ENCODE measurements at places on chromosomes 5 and 9.

DNA sequence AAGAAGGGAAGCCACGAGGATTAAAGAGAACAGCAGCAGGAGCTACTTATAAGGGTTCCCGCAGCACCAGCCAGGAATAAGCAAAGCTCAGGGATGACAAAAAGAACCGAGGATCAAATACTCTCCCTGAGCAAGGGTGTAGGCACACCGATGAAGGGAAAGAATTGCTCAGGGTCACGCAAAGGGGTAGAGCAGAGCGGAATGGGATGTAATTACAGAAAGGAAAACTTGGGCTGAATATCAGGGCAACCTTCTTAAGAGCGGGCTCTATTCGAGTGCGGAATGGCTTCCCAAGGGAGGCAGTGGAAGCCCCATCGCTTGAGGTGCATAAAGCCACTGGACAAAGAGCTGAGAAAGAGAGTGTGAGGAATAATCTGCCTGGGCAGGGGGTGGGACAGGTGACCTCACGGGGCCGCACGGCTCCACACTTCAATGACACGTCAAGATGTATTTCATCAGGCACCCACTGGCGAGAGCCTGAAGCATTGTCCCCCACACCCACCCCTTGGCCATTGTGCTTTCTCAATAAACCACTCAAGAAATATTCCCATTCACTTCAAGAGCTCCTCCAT, 162.2 kb downstream of the EBF1 start:
- no peak for DNase-seq

- DNase-seq: no peak
Measured at GRCh38 chr5:77881528-77881927, 105.4 kb upstream of the TBCA start.

DNA sequence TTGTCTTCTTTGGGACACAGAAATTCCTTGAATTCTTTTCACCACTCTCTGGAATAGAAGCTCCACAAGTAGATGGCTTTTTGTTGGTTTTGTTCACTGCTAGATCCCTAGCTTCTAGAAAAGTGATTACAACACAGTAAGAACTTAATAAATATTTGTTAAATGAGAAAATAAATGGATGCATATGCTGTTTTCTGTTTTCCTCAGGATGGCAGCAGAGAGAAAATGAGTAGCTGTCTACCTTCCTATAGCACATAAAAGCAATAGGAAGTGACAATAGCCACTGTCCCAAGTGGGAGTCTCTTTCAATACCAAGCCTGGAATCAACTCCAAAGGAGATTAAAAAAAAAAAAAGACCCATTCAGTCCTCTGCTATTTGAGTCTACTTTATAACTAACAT, 100.6 kb upstream of the NREP start:
- DNase-seq: no peak

DNA sequence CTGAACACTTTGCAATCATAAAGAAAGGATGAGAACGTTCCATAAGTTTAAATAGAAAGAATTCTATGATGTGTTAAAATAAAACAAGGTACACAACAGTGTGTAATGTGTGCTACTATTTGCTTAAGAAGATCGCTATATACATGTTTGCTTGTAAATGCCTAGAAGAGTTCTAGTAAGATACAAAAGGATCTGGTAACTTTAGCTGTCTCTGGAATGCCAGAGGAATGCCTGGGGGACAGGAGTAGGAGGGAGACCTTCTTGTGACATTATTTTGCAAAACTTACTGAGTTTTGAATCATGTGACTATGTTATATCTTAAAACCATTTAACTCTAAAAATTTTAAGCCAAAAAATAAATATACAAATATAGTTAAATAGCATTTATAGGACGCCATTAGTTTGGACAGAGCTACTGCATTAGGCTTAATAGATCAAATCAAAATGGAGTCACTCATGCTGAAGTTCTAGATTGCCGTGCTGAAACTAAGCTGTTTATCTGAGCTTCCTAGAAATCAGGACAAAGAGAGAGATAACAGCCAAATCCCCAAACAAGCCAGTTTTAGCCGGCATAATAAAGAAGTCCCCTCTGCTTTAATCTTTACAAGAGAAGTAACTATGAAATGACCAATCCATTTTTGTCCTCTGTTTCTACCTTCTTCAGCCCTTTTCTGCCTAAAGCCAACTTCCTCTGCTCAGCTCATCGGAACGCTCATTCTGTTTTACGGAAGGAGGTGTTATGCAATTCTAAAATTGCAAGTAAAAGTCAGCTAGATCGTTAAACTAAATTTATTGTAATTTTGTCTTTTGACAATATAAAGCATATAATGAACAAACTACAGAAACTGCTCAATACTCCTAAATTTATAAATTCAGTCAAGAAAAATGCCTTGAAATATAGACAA, 44.8 kb downstream of the LIX1 start:
- DNase-seq: no peak

- DNase-seq: peak; percentile 37
Measured at GRCh38 chr9:93451849-93452709, 594 bp downstream of the FAM120A start.

DNA sequence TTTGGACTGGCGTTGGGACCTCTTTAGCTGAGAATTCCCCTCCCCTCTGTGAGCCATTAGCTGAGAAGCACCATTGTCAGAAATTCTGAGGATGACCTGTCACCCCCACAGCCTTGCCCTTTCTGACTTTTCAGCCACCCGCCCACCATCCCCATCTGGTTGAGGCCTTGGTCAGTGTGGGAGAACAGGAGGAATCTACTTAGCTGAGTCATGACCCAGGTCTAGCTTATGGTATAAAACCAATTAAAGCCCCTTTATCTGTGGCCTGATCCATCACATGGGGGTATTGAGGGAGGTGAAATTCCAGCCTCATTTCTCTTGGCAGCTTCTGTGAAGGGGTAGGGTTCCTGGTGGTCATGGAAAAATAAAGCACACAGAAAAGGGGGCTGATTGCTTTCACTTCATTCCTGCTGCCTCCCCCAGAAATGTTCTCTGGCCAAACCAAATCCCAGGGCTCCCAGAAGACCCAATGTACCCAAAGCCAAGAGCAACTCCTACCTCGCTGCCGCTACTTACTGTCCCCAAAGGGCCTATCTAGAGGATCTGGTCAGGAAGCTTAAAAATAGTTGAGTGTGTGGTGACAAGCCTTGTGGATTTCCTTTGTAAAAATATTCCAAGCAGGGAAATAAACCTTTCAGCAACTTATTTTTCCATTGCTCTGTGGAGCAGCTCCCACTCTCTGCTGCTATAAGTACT, 174.8 kb upstream of the TNC start:
- DNase-seq: no peak

GRCh38 chr5:81971111-81971711, 612 bp upstream of the ATG10 start:
- DNase-seq: peak; percentile 34

GRCh38 chr9:77455312-77455927, 192.7 kb downstream of the GNA14 start:
- peak; percentile 40 for DNase-seq

DNA sequence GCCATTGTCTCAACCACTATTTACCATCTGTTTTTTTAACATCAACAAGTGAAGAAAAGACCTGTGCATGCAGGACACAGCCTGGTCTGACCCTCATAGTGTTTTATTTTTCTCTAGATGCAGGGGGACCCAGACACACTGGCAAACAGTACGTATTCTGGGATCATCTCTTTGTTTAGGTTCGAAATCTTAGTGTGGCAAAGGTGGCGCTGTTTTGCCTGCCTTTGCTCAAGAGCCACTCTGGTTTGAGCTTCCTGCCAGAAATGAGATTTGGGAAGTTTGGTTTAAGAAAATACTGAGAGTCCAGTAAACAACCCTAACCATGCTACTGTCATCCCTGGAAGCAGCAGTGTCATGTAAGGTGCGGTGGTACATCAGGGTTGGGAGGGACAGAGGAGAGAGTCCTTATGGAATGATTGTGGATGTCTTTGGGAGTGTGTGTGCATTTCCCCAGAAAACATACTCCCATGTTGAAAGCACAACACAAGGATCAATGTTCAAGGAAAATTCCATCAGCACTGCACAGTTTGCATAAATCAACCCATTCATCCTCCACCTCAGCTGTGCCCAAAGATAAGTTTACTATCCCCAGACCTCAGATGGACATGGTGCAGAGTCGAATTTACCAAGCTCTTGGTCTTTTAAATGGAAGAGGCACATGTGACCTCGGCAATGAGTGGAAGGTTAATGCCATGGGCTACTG, 34.0 kb upstream of the FLT4 start:
- DNase-seq: no peak

- no peak for DNase-seq
Measured at GRCh38 chr5:158599157-158599556, 500.6 kb downstream of the EBF1 start.

DNA sequence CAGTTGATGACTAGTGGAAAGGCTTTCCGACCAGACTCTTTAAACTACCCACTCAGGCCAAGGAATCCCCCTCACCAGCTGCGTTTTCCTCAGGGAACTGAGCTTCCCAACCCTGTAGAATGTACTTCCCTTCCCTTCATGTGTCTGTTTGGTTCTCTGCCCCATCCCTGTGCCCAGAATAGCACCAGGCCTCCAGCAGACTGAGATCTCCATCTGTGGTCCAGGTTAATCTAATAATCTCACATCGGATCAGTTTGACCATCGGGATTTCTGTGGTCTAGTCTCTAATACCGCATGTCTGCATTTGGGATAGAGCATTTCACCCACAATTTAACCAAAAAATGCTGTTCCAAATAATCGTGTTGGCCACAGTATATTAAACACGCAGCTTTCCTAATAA, 237.2 kb downstream of the ROR2 start:
- DNase-seq: no peak

- no peak for DNase-seq
Measured at GRCh38 chr9:123756484-123757106, 173.3 kb downstream of the DENND1A start.

GRCh38 chr9:85897848-85898247, 43.1 kb upstream of the NAA35 start:
- no peak for DNase-seq

DNA sequence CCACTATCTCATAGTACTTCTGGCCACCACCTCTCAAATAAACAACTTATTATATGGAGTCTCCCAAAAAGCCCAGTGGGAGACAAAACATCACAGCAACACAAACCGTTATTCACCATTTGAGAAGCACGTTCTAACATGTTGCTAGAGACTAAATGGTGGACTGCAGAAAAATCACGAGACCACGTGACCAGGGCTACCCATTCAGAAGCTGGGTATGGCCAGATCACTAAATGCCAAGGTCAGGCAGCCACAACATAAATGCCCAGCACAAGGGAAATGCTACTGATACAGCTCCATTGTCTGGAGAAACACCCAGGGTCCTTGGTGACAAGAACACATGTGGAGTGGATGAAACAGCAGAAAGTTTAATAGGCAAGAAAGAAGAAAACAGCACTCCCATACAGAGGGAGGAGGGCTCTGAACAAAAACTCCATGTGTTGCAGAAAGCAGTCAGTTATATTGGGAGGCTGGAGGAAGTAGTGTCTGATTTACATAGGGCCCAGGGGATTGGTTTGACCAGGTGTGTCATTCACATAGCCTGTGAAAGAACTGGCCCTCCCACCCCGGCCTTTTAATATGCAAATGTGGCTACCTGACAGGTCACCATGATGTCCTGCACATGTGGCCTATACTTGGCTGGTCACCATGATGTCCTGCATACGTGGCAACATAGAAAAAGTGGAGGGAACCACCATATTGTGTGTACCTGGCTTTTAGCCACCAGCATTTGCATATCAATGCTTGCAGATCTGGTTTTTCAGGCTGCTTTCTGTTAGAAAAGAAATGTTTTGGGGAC, 97.2 kb downstream of the TRIM36 start:
- DNase-seq: no peak

DNA sequence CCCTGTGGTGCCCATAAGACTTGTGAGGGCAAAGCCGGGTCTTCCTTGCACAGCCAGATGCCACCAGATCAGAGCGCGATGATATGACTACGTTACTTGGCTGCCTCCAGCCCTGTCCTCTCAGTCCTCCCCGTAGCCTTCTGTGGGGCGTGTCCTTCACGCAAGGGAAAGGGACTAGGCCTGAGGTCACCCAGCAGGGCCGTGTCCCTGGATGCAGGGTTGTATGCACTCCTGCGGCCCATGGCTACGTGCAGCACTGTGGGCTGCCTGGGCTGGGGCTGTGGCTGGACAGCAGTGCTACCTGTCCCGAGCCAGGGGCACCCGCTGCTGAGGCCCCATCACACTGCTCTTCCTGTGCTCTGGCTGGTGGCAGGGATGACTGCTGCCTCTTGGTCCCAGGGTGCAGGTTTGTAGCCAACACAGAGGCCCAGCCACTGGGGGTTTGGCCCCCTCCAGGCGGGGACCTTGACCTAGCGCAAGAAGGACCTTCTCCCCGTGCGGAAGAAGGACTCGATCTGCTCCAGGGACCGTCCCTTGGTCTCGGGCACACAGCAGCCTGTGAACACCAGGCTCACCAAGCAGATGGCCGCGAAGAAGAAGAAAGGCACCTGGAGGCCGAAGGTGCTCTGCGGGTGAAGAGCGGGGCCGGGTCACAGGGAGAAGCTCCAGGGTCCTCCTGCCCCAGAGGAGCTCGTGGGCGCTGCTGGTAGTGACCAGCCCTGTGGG, 7.2 kb downstream of the SLC2A6 start:
- no peak for DNase-seq

GRCh38 chr5:8727396-8727795, 818.5 kb downstream of the SEMA5A start:
- no peak for DNase-seq

- no peak for DNase-seq
Measured at GRCh38 chr9:6090277-6091210, 75.1 kb upstream of the RANBP6 start.

DNA sequence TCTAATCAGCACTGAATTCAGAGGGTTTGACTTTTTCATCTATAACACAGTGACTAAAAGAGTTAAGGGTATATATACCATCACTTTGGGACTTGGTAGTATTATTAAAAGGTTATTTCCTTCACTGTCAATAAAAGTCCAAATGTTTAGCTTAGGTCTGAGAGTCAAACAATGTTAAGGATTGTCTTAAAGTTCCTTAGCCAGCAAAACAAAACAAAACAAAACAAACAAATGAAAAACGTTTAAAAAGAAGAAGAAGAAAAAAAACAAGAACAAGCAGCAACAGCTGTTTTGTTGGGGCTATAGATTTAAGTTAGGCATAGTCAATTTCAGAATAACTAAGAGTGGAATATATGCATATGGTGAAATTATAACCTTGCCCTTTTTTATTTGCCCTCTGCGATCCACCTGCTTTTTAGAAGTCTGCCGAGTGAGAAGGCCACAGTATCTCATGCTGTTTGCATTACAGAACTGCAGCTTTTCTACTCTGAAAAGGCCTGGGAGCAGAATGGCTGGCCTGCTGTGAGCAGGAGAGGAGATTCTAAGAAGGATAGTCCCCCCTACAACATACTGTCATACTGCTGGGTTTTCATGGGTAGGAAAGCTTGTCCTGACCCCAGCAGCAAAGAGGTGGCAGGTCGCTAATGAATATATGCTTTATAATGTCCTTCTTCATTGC, 141.7 kb downstream of the NTRK2 start:
- no peak for DNase-seq

- no peak for DNase-seq
Measured at GRCh38 chr5:116553366-116553765, 21.3 kb downstream of the SEMA6A start.

- DNase-seq: no peak
Measured at GRCh38 chr5:135710045-135710675, 124.3 kb upstream of the SLC25A48 start.

Data from ACHN (cell line).